Hematopoietic multipotent progenitor cell treated with erythropoietin and hydrocortisone succinate and interleukin-3 and kit ligand, for 8 days (in vitro differentiated cells): ENCODE measurements at places on chromosomes 2 and 18.

DNA sequence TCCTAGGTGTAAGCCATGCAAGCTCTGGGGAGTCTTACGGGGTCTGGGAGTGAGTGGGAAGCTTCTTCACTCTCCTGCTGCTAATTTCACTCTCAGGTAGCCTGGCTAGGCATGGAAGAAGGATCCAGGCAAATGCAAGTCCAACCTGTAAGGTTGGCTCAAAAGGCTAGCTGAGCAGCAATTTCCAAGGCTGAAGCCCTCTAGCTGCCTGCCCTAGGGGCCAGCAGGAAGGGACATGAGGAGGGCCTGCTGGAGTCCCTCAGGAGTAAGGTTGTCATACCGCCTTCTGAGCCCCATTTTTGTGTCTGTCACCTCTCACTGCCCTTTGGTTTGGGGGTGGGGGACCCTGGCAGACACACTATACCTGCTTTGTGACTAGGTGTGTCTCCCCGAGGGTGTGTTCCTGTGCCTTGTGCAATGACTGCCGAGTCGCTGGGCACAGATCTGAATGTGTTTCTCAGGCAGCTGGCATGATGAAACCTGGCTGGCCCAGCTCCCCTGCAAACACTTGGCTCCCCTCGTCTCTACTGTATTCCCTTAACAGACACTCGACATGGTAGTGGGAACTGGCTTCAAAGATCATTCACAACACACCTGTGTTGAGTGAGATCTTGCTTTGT lies 123.9 kb upstream of the FAM136A start:
- no peak for DNase-seq

DNA sequence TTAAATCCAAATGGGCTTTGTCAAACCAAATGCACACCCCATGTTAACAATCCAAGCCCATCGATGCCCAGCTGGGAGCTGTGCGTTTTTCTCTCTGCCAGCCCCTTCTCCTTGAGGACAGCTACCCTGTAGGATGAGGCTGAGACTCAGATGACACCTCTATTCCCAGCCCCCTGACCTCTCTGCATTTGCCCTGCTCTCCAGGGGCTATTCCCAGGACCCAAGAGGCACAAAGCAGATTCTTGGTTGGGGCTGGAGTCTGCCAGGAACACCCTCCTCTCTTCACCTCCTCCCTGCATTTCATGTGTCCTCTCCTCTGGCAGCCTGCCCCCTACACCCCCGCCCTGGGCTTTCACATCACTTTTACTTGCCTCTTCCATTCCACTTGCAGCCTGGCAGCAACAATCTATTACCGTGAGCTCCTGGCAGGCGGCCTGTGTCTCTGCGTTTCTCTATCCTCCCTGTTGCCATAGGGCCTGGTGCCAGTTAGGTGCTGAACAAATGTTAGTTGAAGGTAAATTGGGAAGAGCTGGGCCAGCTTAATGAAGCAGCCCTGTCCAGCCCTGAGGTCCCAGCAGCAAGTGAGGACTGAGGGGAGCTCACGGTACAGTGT lies 51.8 kb downstream of the ADD2 start:
- DNase-seq, result peak; percentile 63

DNA sequence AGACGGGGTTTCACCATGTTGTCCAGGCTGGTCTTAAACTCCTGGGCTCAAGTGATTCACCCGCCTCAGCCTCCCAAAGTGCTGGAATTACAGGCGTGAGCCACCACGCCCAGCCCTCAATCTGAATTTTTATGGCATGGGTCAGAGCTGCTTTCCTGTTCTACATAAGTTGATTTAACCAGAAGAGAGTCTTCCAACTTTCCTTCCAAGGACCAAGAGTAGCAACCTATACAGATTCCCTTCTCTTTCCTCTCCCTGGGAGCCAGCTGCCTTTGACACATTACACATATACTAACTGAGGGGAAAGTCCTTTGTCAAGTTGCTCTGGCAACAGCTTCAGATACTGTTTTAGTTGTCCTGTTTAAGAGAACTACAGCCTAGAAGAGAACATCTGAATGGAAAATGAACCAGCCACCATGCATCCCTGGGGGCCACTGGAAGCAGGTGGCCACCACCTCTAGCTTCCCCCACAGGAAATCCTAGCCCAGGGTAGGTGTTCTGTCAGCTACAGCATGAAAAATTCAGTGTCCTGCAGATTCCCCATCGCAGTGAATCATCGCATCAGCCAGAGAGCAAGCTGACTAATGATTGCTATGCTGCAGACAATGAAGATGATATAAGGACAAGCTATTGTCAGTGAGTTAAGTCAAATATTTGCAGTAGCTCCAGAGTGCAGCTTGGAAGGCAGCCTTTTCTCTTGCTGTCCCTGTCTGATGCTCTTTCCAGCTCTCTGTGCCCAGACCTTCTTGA lies 62.9 kb downstream of the POMC start:
- no peak for DNase-seq

- DNase-seq, result no peak
These were observed 9.0 kb upstream of the CTIF start for GRCh38 chr18:48529796-48530195.

GRCh38 chr2:218043100-218043499 lies 26.0 kb upstream of the RUFY4 start:
- no peak for DNase-seq

- DNase-seq, result no peak
These were observed 12.6 kb downstream of the NR4A2 start for GRCh38 chr2:156319811-156320485.

DNA sequence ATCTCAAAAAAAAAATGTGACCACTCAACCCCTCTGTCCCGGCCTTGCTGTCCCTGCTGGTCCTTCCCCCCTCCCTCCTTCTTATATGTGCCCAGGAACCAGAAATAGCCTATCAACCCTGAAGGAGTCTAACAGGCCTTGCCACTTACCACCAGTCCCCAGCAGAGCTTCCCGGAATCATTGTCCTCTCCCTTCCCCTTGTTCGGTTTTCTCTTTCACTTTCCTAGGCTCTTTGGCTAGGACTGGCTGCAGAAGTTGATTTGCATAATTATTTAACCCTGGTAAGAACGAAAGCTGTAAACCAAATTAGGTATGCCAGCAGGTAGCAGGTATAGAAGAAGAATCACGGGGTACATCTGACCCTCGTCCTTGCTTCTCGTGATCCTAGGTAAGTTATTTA lies 72.6 kb upstream of the ZNF532 start:
- no peak for DNase-seq

GRCh38 chr2:111162718-111163331 lies 42.1 kb downstream of the BCL2L11 start:
- DNase-seq, result peak; percentile 29
